ENCODE measurements at places on chromosomes 5 and 9.

DNA sequence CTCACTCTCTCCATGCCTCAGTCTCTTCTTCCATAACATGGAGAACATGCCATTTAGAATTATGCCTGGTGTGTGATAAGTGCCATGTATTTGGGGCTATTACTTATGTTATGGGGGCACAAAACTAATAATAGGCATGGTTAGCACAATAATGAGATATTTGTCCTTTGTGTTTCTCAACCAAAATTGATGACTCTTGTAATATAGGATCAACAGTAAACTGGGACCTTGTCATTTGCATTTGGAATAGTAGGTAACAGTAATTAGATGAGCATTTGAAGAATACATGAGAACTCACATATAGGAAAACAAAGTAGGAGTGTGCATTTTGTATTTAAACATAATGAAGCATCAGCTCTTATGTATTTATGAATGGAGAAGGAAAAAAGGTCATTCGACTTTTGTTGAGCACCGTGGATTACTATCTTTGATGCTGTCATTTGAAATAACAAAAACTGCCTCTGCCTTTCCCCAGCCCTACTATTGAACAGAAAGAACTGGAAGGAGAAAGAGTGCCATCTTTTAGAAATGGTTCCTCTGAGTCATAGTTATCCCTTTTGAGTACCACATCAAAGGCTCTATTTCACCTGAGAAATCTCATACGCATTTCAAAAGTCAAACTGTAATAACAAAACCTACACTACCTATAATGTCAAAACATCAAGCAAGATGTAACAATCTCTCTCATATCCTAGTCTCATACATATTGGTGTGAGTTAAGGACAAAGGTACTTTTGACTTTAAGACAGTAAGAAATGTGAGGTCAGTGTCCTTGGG is 655.2 kb downstream of the PDE4D start:
- no peak for DNase-seq

DNA sequence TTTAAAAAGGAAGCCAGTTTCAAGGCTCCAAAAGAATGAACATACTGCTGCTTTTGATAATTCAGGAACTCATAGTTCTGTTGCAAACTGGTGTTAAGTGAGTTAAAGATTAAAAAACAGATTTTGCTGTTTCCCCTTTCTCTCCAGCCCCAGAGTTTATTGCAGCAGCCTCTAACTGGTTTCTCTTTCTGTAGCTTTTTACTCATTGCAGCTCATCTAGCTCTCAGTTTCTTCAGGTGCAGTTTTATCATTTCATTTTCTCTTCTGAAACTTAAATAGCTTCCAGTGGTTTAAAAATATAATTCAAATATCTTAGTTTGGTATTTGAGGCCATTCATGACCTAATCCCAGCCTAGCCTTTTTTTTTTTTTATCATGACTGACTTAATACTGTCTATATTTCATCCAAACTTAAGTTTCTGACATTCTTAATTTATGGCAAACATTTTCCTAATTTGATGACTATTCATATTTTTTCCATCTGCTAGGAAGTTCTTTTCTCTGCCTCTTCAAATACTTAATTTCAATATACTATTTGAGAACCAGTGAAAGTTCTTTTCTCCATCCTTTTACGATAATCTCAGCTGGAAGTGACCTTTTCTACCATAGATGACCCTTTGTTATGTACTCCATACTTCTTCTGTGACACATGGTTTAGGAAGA is 252.7 kb upstream of the GRIA1 start:
- DNase-seq, result no peak

GRCh38 chr9:129353697-129354336 is 175.8 kb upstream of the IER5L start:
- DNase-seq, result peak; percentile 44

DNA sequence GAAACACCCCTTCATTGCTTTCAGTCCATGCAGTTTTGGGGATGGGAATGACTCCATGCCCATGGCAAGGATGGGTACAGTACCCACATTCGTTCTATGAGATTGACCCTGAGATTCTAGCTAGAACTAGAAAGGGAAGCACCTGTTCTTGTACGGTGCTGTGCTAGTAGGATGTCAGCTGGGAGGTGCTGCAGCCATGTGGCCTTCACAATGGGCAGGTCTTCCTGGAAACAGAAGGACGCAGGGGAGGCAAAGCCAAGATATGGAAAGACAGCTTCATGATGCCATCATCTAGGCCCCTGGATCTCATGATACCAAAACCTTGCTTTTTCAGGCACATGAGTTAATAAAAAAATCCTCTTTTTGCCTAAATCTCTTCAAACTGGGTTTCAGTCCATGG is 10.5 kb upstream of the FGF1 start:
- DNase-seq, result no peak

- DNase-seq, result peak; percentile 23
Observed at GRCh38 chr5:102617191-102618187, 118.7 kb upstream of the SLCO6A1 start.

DNA sequence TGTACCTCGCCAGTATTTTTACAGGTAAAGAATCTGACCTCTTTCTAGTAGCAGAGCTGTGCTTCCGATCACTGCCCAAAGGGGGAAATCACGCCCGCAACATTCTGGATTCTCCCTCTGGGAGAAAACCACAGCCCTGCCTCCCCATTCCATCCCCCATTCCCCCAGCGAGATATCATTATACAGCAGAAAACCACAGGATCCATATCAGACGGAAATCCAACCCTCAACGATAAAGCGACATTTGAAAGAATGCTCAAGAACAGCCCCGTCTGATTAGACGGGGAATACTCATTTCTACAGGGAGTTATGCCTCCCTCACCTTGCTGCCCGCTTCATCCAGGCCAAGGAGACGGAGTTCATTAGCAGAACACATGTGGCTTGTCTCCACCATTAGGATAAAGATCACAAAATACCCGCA is 172.8 kb downstream of the COL23A1 start:
- DNase-seq, result no peak

- no peak for DNase-seq
Observed at GRCh38 chr9:134190232-134191121, 26.1 kb upstream of the RNU6ATAC start.

DNA sequence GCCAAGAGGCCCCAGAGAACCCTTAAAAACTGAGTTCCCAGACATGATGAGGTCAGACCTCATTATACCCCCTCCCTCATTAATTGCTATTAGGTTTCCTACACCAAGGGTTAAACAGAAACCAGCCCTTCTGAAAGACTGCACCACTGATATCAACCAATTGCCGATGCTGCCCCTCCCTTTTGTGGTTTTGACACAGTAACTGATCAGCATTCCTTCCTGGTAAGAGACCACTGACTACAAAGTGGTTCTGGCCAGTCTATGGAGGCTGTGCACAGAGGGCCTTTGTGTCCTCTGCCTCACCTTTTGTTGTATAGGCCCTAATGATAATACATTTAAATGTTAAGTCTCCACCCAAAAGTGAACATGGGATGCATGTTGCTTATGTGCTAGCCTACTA is 201.5 kb downstream of the FRMD3 start:
- DNase-seq, result peak; percentile 21

- no peak for DNase-seq
Observed at GRCh38 chr5:178762391-178762790, 31.9 kb upstream of the ZNF354A start.

DNA sequence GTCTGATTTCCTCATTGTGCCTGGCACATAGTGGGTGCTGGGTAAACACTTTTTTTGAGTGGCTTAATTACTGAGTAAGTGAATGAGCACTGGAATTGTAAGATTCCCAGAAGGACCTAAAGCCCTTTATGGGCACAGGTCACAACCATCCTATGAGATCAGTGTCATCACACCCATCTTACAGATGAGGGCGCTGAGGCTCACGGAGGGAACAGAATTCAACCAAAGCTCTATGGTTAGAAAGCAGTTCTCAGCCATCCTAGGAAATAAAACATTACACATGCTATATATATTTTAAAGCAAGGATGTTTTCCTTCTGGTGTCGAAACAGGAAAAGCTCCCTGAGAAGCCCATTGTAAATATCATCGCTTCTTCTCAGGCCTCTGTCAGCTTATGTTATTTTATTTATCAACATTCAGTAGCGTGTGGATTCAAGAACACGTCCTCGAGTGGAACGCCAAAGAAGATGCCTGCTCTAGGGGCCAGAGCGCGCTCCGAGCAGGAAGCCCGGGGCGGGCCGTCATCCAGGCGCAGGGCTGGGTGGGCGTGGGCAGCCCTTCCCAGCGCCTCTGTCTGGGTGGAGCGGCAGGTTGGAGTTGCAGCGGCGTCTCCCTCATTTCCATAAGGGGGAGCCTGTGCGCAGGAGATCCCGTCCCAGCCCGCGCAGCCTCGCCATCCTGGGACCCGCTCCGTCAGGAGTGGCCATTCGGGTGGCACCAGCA is 155.8 kb upstream of the SMIM23 start:
- peak; percentile 30 for DNase-seq

- DNase-seq, result no peak
Observed at GRCh38 chr9:129340427-129341170, 162.5 kb upstream of the IER5L start.

DNA sequence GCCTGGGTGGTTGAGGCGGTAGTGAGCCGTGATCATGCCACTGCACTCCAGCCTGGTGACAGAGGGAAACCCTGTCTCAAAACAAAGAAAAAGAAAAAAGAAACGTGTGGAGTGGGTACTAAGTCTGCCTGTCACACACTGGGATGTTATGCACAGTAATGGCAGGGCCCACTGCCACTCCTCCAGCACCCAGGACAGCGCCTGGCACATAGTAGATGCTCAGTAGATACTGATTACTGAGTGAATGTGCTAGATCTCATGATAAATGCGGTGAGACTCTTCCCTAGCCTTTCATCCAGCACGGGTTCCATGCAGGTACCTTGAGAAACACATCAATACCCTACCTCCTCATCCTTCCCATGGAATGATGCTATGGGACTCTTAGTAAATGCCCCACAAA is 87.4 kb upstream of the HSPA9 start:
- no peak for DNase-seq

DNA sequence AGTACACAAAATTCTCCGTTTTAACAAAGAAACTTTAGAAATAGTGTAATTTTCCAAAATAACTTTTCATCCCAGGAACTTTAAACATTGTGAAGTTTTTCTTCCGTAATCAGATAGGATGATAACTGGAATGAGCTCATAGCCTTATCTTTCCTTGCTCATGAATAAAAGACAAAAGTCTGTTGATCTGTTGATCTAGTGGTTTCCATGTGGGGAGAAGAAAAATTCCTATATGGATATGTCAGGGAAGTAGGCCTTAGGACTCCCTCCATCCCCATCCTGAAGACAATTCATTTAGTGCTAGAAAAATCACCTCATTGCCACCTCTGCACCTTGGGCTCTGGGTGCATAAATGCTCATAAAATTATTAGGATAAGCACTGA is 266.6 kb downstream of the SMARCA2 start:
- no peak for DNase-seq

- DNase-seq, result no peak
Observed at GRCh38 chr5:17333755-17334154, 116.3 kb downstream of the BASP1 start.

DNA sequence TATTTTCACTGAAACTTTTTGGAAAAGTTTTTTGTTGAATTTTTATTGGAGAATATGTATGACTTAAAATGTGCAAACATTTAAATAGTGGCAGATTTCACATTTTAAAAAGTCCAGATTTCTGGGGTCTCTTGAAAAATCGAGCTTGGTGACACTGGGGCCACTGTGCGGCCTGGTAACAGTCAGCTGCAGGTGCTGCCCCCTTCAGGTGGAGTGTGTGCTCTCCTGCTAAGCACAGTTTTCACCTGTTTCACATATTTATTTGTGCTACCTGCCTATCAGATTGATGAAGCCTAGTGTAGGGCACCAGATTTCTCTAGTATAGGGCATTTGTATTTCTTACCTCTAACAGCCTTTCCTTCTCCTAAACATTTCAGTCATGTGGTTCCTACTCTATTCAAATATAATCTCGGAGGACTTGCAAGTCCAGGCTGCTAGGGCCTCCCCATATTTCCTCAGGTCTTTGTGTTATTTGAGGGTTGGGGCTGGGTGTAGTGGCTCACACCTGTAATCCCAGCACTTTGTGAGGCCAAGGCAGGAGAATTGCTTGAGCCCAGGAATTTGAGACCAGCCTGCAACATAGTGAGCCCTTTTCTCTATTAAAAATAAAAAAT is 95.8 kb upstream of the KLF9 start:
- DNase-seq, result peak; percentile 17

DNA sequence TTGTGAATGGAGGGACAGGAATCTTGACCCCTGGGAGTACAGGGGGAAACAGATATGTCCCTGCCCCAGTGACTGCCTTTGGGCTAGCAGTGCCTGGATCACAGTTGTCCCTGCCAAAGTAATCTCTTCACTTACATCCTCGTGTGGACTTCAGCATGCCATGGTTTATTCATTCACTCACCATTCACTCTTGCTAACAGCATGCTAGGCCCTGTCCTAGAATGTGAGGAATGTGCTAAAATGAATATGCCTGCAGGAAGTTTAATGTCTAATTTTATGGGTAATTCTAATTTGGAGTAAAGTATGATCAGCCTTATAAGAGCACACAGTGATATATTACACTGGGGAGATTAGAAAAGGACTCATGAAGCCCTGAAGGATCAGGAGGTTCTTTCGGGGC is 63.0 kb downstream of the FAT2 start:
- no peak for DNase-seq

GRCh38 chr5:162283609-162284008 is 216.0 kb downstream of the GABRG2 start:
- DNase-seq, result no peak

DNA sequence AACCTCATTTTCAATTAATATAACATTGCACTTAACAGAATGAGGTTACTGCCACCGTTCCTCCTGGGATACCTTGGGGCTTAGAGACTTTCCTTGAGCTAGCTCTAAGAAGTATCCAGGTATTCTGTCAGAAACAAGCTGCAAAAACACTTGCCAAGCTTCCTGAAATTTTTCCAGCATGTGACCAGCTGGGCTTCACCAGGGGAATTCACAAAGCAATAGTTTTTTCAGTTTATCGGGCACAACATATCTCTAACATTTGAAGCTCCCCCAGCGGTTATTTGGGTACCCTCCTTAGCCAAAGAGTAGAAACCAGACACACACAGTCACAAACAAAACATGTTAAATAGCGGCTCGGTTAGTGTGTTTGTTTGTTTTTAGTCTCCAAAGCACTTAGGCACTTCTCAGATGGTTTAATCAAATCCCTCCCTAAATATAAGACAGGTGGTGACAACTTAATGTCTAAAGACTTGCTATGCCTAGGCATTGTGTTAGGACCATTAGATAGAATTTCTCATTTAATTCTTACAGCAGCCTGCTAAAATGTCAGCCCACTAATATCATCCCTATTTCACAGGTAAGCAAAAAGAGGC is 278.2 kb downstream of the GLIS3 start:
- no peak for DNase-seq
